ENCODE measurements at places on chromosomes 3 and 15.

DNA sequence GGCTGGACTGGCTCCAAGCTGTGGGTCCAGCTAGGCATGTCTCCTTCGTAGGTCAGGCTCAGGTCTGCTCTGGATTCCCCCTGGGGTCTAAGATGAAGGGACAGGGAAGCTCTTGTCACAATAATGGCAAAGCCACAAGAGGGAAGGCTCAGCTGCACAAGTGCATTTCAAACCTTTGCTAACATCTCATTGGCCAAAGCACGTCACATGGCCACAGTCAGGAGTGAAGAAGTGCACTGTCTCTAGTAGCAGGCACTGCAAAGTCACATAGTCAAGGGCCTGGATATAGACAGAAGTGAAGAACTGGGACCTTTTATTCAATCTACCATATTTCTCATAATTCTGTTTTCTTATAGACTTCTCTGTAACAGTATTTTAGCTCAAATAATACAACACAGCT is 20.1 kb downstream of the DLEC1 start:
- no peak for DNase-seq

GRCh38 chr3:187906416-187906815 is 161.1 kb upstream of the BCL6 start:
- DNase-seq, result no peak

GRCh38 chr3:168476360-168476980 is 380.7 kb upstream of the GOLIM4 start:
- no peak for DNase-seq

- peak; percentile 5 for DNase-seq
Observed at GRCh38 chr15:62164014-62164395, 1.1 kb downstream of the C2CD4B start.

DNA sequence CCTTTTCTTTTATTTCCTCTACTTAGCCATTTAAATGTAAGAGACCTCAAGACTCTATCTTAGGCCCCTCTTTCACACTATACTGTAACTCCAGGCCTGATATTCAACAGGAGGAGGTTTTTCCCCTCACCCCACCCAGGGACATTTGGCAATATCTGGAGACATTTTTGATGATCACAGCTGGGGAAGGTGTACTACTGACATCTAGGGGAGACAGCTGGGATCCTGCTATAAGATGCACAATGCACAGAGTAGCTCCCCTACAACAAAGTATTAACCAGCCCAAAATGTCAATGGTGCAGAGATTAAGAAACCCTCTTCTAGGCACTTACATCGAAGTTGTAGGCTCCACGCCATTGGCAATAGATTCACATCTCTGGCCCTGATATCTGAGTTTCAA is 517.5 kb upstream of the UBE2E2 start:
- DNase-seq, result no peak

- DNase-seq, result no peak
Observed at GRCh38 chr15:92098869-92099268, 245.4 kb downstream of the SLCO3A1 start.

DNA sequence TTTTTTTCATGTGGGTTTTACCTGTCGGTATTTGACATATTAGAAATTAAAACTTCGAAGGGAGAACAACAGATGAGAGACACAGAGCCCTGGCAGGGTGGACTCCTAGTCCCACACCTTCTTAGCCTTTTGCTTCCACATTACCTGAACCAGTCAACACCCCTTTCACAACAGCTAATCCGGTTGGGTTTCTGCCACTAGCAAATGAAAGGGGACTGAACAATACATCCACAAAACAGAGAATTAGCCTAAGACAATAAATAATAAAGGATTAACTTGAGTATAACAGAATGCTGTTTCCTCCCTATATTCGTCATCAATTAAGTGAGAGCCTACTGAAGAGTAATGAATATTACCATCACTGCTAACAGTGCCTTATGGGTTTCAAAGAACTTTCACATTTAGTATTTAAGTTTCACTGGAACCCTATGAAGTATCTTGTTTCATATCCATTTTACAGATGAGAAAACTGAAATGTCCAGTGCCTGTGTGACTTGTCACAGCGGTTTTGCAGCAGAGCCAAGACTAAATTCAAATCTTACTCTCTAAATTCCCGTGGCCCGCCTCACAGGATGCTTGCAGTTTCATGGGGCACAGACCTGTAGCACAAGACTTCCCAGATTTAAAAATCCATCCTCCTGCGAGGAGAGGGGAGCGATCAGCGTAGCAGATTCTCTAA is 1.0 kb upstream of the RAB8B start:
- no peak for DNase-seq

- DNase-seq, result no peak
Observed at GRCh38 chr3:136074546-136075170, 109.1 kb downstream of the PPP2R3A start.

- no peak for DNase-seq
Observed at GRCh38 chr3:27720899-27721716, 1.0 kb downstream of the EOMES start.

DNA sequence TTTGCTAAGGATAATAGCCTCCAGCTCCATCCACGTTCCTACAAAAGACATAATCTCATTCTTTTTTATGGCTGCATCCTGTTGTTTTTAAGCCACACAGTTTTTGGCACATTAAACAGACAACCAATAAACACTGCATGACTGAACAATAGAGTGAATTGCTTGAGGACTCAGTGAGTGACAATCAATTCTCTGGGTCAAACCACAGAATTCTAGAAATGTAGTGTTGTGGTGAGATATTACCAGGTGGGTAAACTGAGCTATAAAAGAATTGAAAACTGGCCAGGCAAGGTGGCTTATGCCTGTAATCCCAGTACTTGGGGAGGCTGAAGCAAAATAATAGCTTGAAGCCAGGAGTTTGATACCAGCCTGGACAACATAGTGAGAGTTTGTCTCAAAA is 154.7 kb upstream of the CADPS start:
- no peak for DNase-seq

- no peak for DNase-seq
Observed at GRCh38 chr3:184561913-184562877, 610 bp downstream of the EPHB3 start.

DNA sequence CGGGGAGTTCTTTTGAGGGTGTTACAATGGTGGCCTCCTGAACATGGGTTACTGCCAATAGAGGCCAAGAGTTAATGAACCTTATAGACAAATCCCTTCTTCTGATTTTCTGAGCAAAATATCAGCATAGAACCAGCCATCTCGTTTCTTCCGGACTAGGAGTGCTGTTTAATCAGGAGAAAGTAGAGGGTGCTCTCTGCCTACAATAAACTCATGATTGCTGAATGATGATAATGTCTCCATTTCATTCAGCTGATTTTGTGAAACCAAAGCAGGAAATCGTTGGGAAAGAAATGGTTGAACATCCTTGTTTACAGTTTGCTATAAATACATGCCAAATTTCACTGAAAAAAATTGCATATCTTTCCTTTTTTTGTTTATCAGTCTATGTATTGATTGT is 142.8 kb upstream of the PLSCR5 start:
- no peak for DNase-seq

GRCh38 chr15:69825941-69826818 is 271.5 kb downstream of the TLE3 start:
- no peak for DNase-seq

- no peak for DNase-seq
Observed at GRCh38 chr15:42079401-42079908, 14.9 kb downstream of the PLA2G4D start.

DNA sequence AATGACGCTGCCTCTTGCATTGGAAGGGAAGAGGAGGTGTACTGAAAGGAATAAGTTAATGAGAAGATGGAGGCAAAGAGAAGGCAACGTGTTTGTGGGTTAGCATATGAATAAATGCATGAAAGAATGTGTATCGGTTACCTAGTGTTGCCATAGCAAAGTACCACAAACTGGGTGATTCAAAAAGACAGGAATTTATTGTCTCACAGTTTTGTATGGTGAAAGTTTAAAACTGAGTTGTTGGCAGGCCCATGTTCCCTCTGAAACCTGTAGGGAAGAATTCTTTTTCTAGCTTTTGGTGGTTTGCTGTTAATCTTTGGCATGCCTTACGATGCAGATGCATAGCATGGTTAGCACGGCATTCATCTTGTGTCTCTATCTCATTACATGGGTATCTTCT is 729.9 kb downstream of the MECOM start:
- no peak for DNase-seq

GRCh38 chr15:57255751-57256341 is 120.5 kb upstream of the CGNL1 start:
- no peak for DNase-seq

GRCh38 chr15:70341566-70341965 is 243.8 kb upstream of the TLE3 start:
- DNase-seq, result no peak

DNA sequence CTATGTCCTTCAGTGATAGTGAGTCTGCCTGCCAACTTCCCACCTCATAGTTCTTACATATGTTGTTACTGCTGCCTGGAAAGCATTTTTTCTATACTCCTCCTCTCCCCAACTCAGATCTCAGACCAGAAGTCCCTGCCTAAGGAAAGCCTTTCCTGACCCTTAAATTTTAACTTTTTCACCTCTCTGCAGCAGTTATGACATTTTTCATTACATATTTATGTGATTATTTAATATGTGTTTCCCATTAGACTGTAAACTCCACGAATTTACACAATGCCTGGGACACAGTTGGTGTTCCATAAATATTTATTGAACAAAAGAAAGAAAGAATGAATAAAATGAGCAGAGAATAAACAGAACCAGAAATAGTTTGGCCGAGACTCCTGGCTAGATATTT is 125.5 kb downstream of the MITF start:
- no peak for DNase-seq
